ENCODE measurements at places on chromosomes 3 and 15.

- DNase-seq, result no peak
Measured at GRCh38 chr3:177441813-177442646, 244.7 kb upstream of the TBL1XR1 start.

DNA sequence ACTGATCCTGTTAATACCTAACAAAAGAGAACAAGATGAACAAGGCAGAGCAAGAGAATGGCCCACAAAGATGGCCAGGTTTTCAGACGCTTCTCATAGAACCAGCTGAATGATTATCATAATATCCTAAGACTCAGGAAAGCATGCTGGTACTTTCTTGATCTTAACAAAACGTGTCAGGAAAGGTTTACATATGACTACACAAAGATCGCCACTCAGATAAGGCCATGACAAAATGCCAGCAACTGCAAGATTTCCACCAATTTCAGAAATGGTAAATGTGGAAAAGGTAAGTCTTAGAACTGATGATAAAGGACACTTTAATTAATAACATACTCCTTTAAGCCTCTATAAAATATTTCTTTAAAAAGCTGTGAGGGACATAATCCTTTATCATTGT lies 108.8 kb downstream of the DLG1 start:
- DNase-seq, result no peak

- DNase-seq, result no peak
Measured at GRCh38 chr3:25412269-25412668, 15.8 kb upstream of the RARB start.

DNA sequence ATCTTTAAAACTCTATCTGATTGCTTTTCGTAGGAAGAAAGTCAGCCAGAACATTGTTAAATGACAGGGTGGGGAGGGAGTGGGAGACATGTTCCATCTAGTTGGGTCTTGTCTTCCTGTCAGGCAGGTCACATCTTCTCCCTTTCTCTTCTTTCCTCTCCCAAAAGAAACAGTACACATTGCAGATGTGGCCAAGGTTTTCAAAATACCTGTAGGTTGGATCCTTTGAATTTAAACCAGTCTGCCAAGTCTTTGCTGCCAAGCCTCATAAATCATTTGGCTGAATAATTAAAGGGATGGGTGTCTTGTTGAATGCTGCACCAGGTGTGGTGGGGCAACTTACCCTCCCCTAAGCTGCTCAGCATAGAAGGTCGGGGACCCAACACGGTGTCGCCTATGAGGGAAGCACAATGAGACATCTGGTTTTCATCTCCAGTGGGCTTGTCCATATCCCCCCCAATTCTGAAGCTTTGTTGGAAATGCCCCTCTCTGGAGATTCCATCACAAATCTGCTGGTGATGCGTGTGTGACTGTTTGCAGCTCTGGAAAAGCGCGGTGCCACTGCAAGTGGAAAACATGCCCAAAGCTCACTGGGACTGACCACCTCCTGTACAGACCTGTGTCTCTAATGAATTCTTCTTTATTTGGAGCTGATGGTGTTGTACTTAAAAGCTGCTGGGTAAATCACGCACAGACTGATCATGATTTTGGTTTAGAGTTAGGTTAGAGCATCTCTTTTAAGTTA lies 112.6 kb downstream of the FILIP1L start:
- no peak for DNase-seq

GRCh38 chr3:138114431-138114918 lies 933 bp downstream of the DZIP1L start:
- no peak for DNase-seq

GRCh38 chr3:177177749-177178221 lies 19.5 kb downstream of the TBL1XR1 start:
- no peak for DNase-seq

GRCh38 chr15:94749811-94750617 lies 518.7 kb downstream of the MCTP2 start:
- DNase-seq, result no peak

- no peak for DNase-seq
Measured at GRCh38 chr3:89426060-89426459, 318.6 kb downstream of the EPHA3 start.

GRCh38 chr3:130354430-130354829 lies 9.0 kb downstream of the COL6A5 start:
- no peak for DNase-seq

GRCh38 chr3:184144505-184144904 lies 9.3 kb downstream of the EIF2B5 start:
- no peak for DNase-seq

- no peak for DNase-seq
Measured at GRCh38 chr3:136559896-136560295, 192.3 kb downstream of the STAG1 start.
